ENCODE measurements at places on chromosomes 16 and 17.

DNA sequence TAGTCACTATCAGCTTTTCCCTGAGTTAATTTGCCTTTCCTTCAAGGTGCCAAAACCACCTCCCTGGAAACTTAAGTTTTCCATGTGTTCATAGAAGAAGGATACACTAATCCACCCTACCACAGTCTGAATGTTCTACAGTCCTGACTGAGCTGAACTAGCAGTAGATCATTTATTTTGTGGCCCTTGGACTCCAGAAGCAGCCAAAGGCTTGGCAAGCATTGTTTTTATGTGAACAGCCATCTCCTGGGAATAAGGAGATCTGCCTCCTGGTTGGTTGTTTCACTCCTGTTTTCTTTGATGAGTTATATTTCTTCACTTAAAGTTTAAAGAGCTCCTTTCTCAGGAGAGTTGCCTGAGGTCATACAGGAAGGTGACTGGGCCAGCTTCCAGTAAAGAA lies 634.6 kb upstream of the SOX9 start:
- H3K4me3 ChIP-seq, result no peak overlapping the region
- H3K27ac ChIP-seq, result no peak overlapping the region
- H3K27me3 ChIP-seq, result no peaks in the 10 kb centered on the region
- no peak for DNase-seq
- no peaks in the 10 kb centered on the region for H3K4me1 ChIP-seq
- H3K36me3 ChIP-seq, result no peaks in the 10 kb centered on the region

DNA sequence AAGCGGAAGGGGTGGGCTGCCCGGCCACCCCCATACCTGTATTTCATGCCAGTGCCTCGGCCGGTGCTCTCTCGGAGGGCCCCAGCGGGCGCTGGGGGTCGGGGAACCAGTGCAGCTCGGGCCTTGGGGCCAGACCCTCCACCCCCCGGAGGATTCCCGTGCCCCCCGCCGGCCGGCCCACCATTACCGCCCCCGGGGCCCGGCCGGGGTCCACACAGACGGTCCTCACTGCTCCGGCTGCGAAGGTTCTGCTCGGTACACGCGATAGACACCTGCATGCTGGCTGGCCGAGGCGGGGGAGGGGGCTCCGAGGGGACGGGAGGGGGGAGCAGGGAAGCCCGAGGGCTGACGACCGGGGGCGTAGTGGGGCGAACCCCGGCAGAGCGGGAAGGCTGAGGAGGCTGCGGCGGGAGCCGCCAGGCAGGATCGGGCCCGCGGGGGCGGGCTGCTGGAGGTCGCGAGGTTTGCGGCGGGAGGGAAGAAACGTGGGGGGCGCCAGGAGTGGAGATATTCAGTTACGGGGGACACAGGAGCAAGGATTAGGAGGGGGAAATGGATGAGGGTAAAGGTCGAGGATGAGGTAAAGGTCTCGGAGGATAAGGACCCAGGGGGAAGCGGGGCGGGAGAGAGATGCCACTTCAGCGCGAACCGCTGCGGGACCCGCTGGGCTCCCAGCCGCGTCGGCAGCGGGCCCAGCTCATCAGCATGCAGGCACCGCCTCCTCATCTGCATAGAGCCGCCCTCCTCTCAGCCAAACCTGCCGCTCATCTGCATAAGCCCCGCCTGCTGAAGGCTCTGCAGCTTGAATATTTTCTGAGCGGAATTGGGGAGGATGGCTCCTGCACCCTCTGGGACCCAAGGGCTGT lies at the start of gene KCNAB3:
Gene KCNAB3 (minus strand): TSS at position 699 of the 866 bp plus-strand sequence. CDS start 421 bp downstream, at position 278.
- peak within 1 kb of the TSS; percentile 87 for H3K27ac ChIP-seq
- H3K4me3 ChIP-seq, result peak within 1 kb of the TSS; percentile 91
- H3K36me3 ChIP-seq, result peaks cover 8% of the 10 kb centered on the region
- peaks cover 28% of the 10 kb centered on the region for H3K4me1 ChIP-seq

DNA sequence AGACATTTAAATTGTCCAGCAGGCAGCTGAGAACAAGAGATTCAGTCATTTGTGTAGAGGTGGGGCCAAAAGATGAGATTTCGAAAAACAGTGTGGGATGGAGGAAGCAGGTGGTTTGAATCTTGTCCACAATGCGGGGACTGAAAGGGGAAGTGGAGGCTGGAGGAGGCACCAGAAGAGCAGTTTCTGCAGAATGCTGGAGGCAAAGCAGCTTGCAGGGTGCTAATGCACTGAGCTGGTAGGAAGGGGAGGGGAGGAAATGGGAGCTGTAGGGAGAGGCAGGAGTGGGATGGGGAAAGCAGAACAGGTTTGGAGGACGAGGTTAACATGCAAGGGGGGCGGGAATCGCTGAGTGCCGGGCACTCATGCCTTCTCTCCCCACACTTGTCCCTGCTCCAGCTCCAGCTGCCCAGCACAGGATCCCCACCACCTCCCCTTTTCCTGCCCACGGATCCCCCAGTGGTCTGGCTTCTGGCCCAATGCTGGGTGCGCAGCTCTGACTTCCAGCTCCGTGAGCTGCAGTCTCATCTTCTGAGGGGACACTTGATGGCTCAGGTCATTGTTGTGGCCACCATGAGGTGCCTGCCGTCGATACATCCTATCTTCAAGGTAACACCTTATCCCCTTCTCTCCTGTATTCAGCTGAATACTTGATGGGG lies 9.4 kb downstream of the C17orf100 start:
- no peaks in the 10 kb centered on the region for H3K36me3 ChIP-seq
- no peaks in the 10 kb centered on the region for H3K27me3 ChIP-seq
- no peak overlapping the region for H3K4me3 ChIP-seq
- no peak for DNase-seq
- no peak overlapping the region for H3K27ac ChIP-seq

- peaks cover 8% of the 10 kb centered on the region for H3K36me3 ChIP-seq
- peaks cover 12% of the 10 kb centered on the region for H3K4me1 ChIP-seq
- no peak overlapping the region for H3K4me3 ChIP-seq
- DNase-seq, result no peak
- no peak overlapping the region for H3K27ac ChIP-seq
- H3K27me3 ChIP-seq, result peaks cover 12% of the 10 kb centered on the region
These were observed 1.7 kb downstream of the RASD1 start for GRCh38 chr17:17494499-17494869.

DNA sequence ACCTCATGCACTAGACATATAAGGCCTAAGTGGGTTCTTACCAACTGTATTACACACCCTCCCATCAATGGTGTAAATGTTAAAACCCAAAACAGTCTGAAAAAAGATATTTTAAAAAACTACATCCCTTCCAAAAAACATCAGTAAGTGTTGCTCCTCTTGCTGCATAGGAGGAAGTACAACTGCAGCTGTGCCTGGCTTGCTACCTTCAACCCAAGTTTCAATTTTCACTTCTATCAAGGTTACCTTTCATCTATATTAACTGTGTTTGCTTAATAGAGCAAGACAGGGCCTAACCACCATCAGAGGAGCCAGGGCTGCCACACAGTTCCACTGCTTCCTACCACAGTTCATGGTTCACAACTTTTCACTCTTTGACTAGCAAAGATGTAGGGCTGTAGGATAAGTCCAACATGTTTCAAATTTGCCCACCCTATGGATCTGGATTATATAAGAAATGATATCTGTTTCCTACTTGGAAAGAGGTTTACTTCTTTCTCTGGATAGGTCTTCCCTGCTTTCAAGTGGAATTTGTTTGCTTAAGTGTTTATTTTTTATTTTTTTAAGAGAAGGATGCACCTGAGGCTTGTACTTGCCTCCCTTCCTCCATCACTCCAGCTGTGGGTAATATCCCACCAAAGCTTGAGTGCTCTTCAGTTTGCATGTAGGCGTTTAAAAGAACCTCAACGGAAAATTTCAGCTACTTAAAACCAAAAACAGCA lies 56.7 kb downstream of the GRB7 start:
- peaks cover 69% of the 10 kb centered on the region for H3K4me1 ChIP-seq
- H3K27ac ChIP-seq, result peak overlapping the region; percentile 74
- peak; percentile 58 for DNase-seq
- peaks cover 26% of the 10 kb centered on the region for H3K36me3 ChIP-seq
- no peak overlapping the region for H3K4me3 ChIP-seq

- no peaks in the 10 kb centered on the region for H3K4me1 ChIP-seq
- no peak for DNase-seq
- H3K36me3 ChIP-seq, result no peaks in the 10 kb centered on the region
- no peak overlapping the region for H3K27ac ChIP-seq
These were observed 11.0 kb downstream of the KRT32 start for GRCh38 chr17:41456204-41456603.

GRCh38 chr17:80082403-80083135 lies 18.8 kb upstream of the GAA start:
- no peaks in the 10 kb centered on the region for H3K27me3 ChIP-seq
- no peak overlapping the region for H3K27ac ChIP-seq
- no peaks in the 10 kb centered on the region for H3K36me3 ChIP-seq
- no peak overlapping the region for H3K4me3 ChIP-seq

DNA sequence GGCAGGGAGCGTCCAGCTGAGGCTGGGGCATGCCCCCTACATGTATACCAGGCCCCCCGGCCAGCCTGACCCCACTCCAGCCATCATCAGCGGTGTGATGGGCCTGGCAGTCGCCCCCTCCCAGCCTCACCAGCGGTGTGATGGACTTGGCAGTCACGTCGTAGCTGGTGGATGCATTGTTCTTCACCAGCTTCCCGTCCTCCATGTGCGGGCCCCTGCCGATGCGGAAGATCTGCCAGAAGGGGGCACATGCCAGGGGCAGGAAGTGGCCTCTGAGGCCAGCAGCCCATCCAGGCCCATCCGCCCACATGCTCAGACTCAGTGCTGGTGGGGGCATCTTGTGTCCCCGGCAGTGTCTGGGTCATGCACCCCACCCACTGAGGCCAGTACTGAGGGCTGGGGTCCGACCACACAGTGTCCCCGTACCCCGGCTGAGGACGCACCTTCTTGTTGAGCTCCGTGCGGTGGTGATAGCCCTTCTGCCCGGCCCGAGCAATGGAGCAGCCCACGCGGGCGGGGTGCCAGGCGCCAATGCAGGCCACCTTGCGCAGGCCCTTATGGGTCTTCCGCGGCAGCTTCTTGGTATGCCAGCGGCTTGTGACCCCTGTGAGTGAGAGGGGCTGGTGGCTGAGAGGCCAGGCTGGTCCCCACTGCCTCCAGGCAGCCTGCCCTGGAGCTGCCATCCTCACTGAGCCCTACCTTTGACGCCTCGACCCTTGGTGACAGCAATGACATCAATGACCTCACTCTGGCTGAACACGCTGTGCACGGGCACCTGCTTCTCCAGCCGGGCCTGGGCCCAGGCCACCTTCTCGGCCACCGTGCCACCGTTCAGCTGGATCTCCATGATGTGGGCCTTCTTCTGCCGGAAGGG lies 3.7 kb upstream of the MSRB1 start:
- no peaks in the 10 kb centered on the region for H3K36me3 ChIP-seq
- peaks cover 22% of the 10 kb centered on the region for H3K4me1 ChIP-seq
- no peak overlapping the region for H3K4me3 ChIP-seq
- no peaks in the 10 kb centered on the region for H3K27me3 ChIP-seq
- no peak for DNase-seq

DNA sequence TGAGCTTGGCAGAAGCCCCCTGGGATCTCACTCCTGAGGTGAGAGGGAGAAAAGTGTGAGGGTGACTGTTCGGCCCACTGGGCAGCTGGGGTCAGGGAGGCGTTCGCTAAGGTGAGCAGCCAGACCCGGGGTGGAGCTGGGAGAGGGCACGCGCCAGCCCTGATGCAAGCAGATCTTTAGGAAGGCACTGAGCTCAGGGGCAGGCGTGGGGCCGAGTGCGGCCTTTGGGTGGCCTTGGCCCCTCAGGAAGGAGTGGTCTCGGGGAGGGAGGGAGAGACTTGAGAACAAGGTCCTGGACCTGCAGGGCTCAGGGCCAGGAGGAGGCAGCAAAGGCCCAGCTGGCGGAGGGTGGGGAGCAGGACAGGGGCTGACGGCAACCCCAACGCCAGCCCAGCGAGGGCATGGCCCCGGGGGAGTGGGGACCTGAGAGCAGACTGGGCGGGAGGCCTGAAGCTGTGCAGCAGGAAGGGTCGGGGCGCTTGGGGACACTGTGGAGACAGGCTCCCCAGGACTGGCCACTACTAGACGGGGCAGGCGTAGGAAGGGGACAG lies 14.5 kb upstream of the WDR45B start:
- H3K4me1 ChIP-seq, result no peaks in the 10 kb centered on the region
- H3K27me3 ChIP-seq, result no peaks in the 10 kb centered on the region
- no peak overlapping the region for H3K27ac ChIP-seq
- no peak overlapping the region for H3K4me3 ChIP-seq

DNA sequence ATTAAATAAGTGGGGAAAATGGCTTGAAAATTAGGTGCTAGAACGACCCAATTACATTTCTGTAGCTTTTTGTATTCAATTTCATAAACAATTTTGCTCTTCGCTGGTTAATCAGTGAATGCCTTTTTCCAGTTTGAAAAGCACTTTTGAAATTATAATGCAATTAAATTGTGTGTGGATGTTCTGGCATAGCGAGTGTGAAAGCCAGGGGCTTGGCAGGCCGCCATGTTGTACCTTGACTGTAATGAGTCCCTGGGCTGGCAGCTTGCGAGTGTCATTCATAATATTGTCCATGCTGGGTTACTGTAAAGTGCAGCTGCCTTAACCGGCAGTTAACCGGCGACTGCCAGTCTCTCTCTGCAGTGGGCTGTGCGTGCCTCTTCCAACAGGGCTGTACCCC lies 177.8 kb downstream of the CCDC182 start:
- no peaks in the 10 kb centered on the region for H3K4me1 ChIP-seq
- H3K27ac ChIP-seq, result no peak overlapping the region
- H3K27me3 ChIP-seq, result no peaks in the 10 kb centered on the region
- no peak for DNase-seq

DNA sequence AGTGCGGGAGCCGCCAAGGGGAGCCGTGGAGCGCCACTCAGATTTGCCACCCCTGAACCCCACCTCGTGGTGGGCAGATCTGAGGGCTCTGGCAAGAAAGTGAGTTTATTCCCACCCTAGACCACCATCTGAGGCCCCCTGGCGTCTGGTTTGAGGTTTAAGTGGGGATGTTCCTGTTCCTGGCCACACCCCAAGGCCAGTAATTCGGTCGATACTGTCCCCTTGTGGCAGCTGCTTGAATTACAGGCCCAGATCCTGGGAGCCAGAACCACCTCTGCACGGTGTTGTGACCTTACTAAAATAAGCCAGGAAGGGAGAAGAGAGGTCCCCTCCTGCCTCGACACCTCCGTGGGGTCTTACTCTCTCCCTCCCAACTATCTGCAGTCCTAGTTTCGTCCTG lies 3.3 kb upstream of the LAT start:
- no peaks in the 10 kb centered on the region for H3K27me3 ChIP-seq
- DNase-seq, result peak; percentile 61
- peaks cover 42% of the 10 kb centered on the region for H3K36me3 ChIP-seq
- H3K4me3 ChIP-seq, result no peak overlapping the region
- H3K4me1 ChIP-seq, result peaks cover 30% of the 10 kb centered on the region

- H3K27ac ChIP-seq, result no peak overlapping the region
- H3K4me3 ChIP-seq, result no peak overlapping the region
- peaks cover 28% of the 10 kb centered on the region for H3K36me3 ChIP-seq
- no peaks in the 10 kb centered on the region for H3K27me3 ChIP-seq
- peaks cover 10% of the 10 kb centered on the region for H3K4me1 ChIP-seq
- no peak for DNase-seq
These were observed 4.6 kb downstream of the CARMIL2 start for GRCh38 chr16:67649494-67649931.

Measured in activated naive CD4-positive, alpha-beta T cell treated with anti-CD3 and anti-CD28 coated beads for 36 hours (primary cell).